ENCODE measurements at places on chromosomes 7 and 10. TPM values are rescaled to one million over a fixed set of nuclear protein-coding genes. Genes with fewer than 3 reads are reported as not detected.

The AGBL3 gene
- total RNA-seq, result 0.67 TPM

DNA sequence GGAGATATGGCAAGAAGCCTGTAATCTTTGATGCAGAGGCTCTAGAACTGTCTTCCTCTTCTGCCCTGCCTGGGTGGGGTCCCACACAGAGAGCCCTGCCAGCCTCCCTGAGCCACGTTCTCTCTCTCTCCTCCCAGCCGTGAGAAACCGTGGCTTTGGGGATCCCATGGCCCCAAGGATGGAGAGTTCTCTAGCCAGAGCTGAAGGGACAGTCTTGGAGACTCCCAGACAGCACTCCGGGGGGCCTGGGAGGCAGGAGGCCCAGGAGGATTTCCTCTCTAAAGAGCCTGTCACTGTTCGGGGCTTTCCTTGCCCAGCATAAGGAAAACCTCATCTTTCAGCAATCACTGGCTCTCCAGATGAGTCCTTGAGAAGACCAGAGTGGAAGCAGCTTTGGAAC, 227.1 kb downstream of the ARHGAP12 start:
- DNase-seq, result no peak

The TMEM213 gene
- not detected for total RNA-seq

GRCh38 chr7:6533893-6534495, 17.3 kb downstream of the GRID2IP start:
- no peak for DNase-seq

DNA sequence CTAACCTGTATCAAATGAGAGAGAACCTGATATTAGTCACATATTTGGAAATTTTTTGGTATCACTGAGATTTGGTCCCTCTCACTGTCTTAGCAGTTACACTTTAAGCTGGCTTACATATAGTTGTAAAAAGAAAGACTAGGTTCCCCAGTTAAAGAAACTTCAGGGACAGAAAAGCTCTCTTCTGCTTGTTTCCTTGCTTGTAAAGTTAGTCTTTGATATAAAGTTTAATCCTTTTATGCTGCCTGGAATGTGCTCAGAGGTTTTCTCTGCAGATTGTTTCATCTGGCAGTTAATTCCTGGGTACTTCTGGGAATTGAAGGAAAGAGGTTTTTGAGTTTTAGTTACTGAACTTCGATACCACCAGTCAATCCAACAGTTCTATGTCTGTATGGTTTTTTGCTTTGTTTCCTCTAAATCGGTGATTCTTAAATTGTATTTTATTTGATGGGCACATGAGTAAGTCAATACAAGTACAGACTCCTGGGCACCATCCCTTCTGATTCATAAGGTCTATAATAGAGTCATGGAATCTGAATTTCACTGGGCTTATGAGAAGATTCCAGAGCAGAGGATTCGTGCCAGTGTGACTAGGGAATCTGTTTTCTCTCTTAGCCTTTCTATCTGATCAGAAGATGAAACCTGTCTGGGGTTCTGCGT, 1080.9 kb upstream of the C7orf33 start:
- DNase-seq, result no peak

- no peak for DNase-seq
Measured at GRCh38 chr10:30490289-30491000, 56.5 kb downstream of the MAP3K8 start.

- no peak for DNase-seq
Measured at GRCh38 chr10:11513727-11514126, 97.7 kb downstream of the USP6NL start.

DNA sequence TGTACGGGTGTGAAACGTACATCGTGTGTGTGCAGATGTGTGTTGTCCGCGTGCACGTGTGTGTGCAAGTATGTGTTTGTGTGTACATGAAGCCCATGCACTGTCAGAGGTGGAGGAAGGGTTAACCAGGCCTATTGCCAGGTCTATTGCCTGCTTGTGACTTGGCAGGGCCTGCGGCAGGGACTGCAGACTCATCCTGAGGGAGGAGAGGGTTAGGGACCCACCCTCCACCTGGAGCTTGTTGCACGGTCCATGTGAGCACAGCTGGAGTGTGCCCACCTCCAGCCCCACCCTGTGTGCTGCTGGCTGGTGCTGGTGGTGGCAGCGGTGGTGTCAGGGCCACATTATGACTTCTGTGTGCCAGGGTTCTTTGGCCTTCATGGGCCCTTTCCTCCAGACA, 7.1 kb upstream of the AQP1 start:
- no peak for DNase-seq

DNA sequence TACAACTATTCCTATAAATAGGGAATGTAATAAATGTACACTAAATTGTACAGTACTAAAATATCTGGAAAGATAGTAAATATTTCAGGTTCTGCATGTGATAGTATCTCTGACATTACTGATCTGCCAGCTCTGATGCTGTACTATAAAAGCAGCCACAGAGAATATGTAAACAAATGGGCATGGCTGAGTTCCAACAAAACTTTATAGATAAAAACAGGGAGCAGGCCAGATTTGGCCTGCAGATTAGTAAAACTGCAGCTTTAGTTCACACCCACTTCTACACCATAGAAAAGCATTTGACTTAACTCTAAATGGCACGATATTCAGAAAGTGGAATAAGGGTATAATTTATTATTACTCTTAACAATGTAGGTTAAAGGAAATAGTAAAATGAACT, 18.8 kb upstream of the TLL2 start:
- DNase-seq, result no peak

The MMRN2 gene
- 57.0 TPM for total RNA-seq

GRCh38 chr7:49706106-49706505, 67.3 kb upstream of the VWC2 start:
- DNase-seq, result no peak

GRCh38 chr10:127151981-127152699, 44.3 kb downstream of the INSYN2A start:
- DNase-seq, result no peak

DNA sequence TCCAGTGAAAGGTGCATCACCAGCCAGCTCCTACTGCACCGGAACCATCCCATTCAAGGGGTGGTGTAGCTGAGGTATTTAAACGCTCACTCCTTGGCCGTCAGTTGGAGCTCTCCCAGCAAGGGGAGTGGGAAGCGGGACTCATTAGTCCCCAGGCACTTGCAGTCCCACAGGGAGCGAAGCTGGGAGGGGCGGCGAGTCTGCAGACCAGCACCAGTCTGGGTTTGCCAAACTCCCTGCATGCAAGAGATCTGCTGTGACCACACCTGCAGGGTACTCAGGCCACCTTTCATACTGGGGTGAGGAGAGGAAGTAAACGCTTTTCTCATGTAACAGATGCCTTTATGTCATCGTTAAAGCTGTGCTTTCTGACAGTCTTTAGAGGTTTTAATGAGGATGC, 187.9 kb downstream of the PTPRN2 start:
- no peak for DNase-seq

GRCh38 chr7:83925860-83926259, 268.7 kb downstream of the SEMA3A start:
- no peak for DNase-seq

DNA sequence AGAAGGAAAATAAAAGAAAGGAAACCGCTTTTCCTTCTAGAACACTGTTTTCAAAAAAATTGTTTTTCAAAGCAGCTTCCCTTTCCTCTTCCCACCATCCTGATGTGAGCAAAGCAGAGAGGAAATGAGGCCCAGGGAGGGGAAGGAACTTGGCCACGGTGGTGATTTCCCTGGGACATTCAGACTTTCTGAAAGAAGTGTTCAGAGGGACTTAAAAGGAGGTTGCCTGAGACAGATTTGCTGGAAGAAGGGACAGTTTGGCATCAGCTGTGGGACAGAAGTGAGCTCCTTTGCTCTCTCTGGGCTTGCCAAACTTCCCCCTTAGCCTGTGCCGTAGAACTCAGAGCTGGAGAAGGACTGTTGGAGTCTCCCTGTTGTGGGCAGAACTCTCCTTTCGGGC, 30.3 kb downstream of the ADCYAP1R1 start:
- DNase-seq, result no peak

DNA sequence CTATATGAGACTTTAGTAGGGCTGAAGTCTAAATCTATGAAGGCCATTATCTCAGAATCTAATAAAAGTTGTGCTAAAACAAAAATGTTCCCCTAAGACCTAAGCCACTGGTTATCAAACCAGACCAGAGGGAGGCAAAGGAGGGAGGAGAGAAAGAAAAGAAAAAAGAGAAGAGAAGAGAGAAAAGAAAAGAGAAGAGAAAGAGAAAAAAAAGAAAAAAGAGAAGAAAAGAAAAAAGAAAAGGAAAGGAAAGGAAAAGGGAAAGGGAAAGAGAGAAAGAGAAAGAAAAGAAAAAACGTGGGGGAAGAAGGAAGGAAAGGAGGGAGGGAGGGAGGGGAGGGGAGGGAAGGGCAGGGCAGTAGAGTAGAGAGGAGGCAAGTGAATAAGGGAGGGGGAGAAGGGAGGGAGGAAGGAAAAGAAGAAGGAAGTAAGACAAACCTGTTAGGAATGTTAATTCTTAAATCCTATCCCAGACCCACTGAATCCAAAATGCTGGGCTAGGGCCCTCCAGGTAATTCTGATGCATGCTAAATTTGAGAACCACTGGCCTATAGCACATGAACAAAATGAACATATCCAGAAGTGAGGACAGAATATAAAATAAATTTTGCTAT, 98.9 kb downstream of the TPK1 start:
- DNase-seq, result no peak

DNA sequence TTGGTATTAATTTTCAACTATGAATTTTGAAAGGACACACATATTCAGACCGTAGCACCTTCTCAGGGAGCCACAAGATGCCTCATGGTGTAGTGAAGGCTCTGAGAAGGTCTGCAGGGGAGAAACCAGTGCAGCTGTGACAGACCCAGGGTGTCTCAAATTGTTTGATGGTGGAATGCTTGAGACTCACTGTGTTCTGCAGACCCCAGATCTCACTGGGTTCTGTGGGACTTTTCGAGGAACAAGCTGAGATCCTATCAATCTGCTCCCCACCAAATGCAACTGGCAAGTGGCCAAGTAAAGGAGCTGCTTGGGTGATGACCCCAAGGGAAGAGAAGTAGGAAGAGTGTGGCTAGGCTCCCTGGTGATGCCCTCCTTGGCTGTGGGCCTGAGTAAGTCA, 130.5 kb upstream of the UNC5B start:
- DNase-seq, result peak; percentile 47

The CC2D2B gene
- total RNA-seq, result 1.6 TPM

GRCh38 chr10:51313251-51313650, 239.0 kb downstream of the PRKG1 start:
- DNase-seq, result no peak

The PRSS37 gene
- total RNA-seq, result not detected

DNA sequence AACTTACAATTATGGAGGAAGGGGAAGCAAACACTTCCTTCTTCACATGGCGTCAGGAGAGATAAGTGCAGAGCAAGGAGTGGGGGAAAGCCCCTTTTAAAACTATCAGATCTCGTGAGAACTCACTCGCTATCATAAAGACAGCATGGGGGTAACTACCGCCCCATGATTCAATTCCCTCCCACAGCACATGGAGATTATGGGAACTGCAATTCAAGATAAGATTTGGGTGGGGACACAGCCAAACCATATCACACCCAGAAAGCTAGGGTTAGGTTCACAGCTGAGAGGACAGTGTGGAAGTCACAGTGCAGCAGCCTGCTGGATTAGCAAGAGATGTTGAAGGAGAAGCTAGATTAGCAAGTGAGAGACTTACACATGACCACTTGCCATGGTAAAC, 81.6 kb downstream of the CRTAC1 start:
- no peak for DNase-seq

DNA sequence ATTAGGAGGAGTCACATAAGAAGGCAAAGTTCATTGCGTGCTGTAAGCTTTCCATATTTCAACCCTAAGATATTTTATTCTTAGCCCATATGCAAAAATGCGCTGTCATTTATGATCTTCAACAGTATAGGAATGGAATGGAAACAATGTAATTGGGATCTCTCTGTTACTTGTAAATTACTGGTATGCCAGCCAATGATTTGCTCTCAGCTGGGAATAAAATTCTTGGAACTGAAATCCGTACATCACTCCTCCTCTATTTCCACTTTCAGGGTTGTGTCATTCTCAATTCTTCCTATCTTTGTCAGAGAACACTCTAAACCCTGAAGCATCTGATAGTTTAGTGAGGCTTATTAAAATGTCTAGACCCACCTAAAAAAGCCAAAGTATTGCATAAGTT, 80.7 kb upstream of the STEAP4 start:
- no peak for DNase-seq

- DNase-seq, result no peak
Measured at GRCh38 chr7:120184866-120185265, 88.1 kb upstream of the KCND2 start.

The ENTPD1 gene
- total RNA-seq, result 12.3 TPM

The TMEM176B gene
- total RNA-seq, result 162 TPM

GRCh38 chr7:108662783-108663362, 93.2 kb downstream of the DNAJB9 start:
- no peak for DNase-seq

DNA sequence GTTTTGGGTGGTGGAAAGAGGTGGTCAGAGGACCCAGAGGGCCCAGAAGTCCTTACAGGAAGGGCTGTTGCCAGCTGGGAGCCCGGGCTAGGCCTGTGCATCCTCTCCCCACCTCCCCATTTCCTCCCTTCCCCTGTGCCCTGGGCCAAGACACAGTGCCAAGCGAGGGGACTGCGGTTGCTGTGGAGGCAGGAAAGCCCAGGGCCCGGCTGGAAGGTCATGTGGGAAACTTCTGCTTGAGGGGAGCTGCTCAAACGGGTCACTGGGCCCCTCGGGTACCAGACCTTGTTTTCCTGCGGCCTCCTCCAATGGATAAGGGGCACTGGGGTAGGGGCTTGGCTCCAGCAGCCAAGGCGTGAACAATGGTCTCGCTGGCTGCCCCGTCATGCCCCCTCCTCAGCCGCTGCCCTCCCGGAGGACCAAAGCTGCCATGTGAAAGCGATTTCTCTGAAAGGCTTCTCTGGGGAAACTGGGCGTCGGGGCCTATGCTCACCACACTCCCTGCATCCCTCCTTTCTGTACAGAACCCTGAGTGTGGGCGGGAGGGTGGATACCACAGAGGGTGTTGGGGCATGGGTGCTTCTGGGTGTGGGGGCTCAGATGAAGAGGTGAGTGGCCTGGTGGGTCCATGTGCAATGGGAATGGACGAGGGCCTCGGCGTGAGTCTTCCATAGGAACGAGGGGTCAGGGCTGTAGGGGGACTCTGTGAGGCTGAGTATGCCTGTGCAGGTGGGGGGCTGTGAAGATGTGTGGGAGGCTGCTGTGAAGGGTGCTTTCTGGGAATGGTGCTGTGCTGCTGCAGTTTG, 135.3 kb downstream of the PTPN20 start:
- no peak for DNase-seq

DNA sequence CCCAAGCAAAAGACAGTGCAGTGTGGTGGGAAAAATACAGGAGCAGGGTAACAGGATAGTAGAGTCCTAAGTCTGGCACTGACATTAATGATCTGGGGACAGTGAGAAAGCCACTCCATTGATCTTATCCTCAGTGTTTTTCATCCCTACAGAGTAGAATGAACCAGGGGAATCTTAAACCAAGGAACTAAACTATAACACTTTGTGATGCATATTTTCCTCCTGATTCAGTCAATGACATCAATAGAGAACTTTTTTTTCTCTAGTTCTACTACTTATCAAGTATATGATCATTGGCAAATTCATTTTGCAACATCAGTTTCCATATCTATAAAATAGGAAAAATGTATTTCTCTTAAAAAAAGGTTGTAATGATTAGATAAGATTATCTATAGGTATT, 151.1 kb downstream of the TMEM26 start:
- no peak for DNase-seq

The ALDH18A1 gene
- total RNA-seq, result 13.7 TPM

- no peak for DNase-seq
Measured at GRCh38 chr10:132624847-132625471, 87.4 kb downstream of the INPP5A start.

- no peak for DNase-seq
Measured at GRCh38 chr7:123367484-123368122, 166.8 kb downstream of the IQUB start.
